ENCODE measurements at places on chromosomes 4 and X.

DNA sequence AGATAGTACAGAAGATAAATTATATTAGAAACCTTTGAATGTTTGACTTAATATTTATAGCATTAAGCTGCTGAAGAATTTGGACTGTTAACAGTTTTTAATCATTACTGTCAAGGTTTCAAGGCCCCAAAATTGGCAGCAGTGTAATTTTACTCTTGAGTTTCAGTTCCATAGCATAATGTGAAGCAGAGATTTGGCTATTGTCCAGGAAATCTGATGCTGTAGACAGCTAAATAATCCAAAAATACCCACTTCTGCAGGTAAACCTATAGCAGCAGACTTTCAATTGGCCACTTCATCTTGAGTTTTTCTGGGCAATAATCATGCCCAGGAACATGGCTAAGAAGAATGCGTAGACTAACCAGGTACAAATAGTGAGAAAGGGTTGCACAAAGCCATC, 85.0 kb downstream of the RCHY1 start:
- no peak for DNase-seq

DNA sequence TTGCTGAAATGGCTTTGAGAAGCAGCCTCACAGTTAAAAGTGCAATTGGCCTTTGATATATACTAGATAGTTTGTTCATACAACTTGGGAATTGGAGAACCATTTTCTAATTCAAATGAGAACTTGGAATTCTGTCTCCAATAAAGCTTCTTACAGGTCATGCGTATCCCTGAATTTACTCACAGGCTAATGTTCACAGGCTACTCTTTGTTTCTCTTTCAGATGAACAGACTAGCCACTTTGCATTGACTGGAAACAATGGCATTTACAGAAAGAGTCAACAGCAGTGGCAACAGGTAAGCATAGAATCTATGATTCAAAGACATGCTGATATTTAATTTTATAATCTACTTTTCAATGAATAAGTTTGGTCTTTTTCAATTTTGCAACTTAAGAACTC, 13.5 kb downstream of the AFF1 start:
- DNase-seq, result no peak

DNA sequence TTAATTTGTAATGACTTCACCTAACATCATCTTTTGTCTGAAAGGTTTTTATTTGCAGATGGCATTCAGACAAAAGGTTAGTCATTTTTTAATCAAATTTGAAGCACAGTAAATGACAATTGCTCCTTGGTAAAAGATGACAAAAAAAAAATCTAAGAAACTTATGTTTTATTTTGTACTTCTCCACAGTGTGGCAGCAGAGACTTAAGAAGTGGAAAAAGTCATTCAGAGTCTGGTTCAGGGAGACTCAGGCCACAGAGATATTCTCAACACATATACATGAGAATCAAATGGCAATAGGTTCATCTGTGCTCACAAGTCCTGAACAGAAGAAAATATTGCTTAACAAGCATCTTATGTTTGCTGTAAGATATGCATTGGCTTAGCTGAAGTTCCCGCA, 436.2 kb downstream of the KCNIP4 start:
- DNase-seq, result peak; percentile 37

DNA sequence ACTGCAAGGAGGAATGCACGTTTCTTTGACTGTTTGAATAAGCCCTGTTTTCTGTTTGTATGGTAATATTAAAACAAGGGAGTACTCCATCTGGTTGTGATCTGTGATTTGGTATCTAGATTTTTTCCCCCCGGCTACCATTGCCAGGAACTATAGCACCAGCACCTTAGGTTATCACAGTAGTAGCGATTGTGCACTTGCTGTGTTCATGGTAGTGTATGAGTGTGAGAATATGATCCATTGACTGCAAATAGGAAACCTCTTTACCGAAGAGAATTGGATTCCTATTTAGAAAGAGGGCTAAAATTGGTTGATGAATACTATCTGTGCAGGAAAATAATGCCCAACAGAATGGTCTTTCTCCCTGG, 69.9 kb downstream of the LARP7 start:
- DNase-seq, result no peak

- no peak for DNase-seq
These were observed 29.8 kb upstream of the MSMO1 start for GRCh38 chr4:165297626-165298025.

DNA sequence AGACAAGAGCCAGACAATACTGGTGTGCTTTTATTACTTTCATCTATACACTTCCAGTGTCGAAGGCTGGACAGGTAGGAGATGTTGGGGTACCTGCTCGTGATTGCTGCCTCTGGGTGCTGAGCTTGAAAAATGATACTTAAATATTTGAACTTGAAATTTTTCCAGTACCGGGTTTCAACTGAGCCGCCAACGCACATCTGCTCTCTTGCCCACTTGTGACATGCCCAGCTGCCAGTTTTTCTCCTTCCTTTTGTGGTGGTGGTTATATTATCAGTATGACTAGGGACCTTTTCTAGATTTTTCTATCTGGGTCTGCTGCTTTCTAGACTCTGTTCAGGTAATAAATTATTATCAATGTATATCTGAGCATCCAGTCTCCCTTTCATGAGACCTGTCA, 3.4 kb downstream of the OGT start:
- DNase-seq, result no peak

DNA sequence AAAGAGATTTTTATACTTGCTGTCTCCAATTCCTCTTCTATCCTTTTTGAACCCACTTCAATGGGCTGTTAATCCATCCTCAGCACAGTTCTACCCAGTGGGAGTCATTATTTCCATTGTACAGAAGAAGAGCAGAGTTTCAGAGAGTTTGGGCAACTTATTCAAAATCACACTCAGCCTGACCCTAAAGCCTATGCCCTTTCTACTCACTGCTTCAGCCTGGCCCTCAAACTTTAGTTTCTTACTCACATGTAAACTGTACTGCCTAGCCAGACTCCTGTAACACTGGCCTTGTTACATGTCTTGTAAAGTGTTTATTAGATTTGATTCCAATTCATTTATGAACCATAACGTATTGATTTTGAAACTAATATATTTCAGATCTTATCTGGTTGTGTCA, 25.1 kb upstream of the USO1 start:
- no peak for DNase-seq

GRCh38 chr4:14348506-14348905, 653.8 kb upstream of the CPEB2 start:
- no peak for DNase-seq

DNA sequence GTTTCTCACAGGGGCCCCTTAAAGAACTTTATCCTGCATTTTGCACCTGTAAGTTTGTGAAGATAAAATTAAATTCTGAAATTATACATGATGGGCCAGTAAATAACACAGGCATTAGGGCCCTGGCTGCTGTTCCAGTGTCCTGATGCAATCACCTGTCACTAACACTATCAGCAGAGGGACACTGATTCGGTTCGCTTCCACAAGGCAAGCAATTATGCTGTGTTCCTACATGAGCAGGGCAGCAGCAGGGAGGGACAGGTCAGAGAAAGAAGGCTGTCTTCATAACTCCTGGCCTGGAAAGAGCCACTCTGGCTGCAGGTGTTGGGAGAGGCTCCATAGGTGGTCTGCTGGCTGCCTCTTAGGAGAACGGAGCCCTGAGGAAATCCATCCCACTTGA, 487.3 kb downstream of the MID1IP1 start:
- DNase-seq, result no peak

DNA sequence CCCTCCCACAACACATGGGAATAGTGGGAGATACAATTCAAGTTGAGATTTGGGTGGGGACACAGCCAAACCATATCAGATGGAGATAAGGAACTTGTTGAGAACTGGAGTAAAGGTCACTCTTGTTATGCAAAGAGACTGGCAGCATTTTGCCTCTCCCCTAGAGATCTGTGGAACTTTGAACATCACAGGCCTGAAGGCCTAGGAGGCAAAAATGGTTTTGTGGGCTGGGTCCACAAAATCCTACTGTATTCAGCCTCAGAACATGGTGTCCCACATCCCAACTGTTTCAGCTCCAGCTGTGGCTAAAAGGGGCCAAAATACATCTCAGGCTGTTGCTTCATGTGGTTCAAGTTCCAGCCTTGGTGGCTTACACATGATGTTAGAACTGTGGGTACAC, 1247.8 kb upstream of the IGFBP7 start:
- no peak for DNase-seq
